Stimulated activated CD4-positive, alpha-beta T cell treated with anti-CD3 and anti-CD28 coated beads, Interleukin-4, amount 100 ng/mL, for 24 hours (primary cell): ENCODE measurements at places on chromosomes 6 and 20.
A peak's percentile ranks its signal among the peaks of the same experiment; 100 is the strongest.

DNA sequence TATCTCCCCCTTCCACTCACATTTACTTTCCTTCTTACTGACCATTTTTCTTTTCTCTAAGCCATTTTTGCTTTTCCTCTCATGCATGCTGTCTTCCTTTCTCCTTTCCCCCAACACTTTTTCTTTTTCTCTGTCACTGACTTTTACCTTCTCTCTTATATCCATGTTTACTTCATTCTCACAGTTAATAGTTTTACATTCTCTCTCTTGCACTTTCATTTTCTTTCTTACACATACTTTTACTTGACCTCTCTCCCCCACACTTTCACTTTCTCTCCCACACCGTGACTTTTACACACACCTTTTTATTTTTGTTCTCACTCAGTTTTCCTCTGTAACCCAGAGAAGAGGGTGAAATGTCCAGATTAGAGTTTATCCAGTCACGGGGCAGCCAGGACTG, 636.3 kb downstream of the PTPRT start:
- no peak for DNase-seq

- no peak for DNase-seq
These were observed 441.4 kb upstream of the SULF2 start for GRCh38 chr20:48226642-48227041.

- no peak for DNase-seq
These were observed 12.8 kb upstream of the PLN start for GRCh38 chr6:118535176-118535844.

DNA sequence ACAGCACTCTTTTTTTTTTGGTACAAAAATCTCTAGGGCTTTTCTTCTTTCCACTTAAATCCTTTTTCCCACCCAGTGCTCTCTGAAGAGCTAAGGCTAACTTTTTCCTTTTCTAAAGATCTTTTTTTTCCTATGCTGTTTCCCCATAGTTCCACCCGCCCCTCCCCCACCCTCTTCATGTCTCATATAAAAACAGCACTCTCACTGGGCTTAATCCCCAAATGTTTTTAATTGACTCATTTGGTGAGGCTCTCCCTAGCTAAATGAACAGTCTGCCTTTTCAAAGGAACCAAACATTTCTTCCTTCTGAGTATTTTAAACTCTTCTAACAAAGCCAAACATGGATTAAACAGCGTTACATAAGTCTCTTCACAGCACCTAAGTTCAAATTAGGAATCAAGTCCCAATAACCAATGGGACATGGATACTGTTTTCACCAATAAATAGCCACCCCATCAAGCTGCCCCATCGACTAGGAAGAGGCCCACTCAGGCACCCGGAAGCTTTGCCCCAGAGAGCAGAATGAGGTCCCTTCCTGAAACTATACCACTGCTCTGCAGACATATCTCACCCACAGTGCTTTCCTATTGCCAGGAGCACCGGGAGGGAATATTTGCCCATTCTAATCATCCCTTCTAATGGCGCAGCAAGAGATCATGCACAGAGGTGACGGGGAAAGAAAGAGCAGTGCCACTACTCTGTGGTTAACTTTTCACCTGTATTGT, 63.7 kb downstream of the ATXN1 start:
- no peak for DNase-seq

DNA sequence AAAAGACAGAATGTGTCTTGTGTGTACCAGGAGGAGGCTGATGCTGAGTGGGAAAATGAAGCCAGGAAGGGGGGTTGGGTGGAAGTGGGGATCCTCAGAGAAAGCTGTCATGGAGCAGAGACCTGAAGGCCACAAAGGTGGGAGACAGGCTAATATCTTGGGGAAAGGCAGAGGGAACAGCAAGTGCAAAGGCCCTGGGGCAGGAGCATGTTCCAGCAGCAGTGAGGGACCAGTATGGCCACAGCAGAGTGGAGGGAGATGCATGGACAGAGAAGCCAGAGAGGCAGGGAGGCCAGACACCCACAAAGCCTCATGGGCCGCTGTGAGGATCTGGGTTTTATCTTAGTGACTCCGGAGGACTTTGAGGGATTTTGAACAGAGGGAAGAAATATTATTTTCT, 254.2 kb upstream of the SULF2 start:
- DNase-seq, result no peak

- no peak for DNase-seq
These were observed 2.5 kb downstream of the AKIRIN2 start for GRCh38 chr6:87699576-87699975.

GRCh38 chr6:10633216-10633615, 61.2 kb downstream of the C6orf52 start:
- no peak for DNase-seq

GRCh38 chr6:108672641-108673040, 111.9 kb downstream of the FOXO3 start:
- DNase-seq, result no peak

- no peak for DNase-seq
These were observed 1.1 kb upstream of the ZBTB24 start for GRCh38 chr6:109484122-109484521.

GRCh38 chr6:121857551-121857950, 422.1 kb downstream of the GJA1 start:
- DNase-seq, result no peak

DNA sequence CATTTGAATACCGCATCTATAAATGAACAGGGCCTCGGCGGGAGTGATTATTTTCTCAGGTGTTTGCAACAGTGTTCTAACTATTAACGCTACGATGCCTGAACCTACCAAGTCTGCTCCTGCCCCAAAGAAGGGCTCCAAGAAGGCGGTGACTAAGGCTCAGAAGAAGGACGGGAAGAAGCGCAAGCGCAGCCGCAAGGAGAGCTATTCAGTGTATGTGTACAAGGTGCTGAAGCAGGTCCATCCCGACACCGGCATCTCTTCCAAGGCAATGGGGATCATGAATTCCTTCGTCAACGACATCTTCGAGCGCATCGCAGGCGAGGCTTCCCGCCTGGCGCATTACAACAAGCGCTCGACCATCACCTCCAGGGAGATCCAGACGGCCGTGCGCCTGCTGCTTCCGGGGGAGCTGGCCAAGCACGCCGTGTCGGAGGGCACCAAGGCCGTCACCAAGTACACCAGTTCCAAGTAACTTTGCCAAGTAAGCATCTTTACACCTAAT, 70.9 kb downstream of the HFE start:
- peak; percentile 85 for DNase-seq

DNA sequence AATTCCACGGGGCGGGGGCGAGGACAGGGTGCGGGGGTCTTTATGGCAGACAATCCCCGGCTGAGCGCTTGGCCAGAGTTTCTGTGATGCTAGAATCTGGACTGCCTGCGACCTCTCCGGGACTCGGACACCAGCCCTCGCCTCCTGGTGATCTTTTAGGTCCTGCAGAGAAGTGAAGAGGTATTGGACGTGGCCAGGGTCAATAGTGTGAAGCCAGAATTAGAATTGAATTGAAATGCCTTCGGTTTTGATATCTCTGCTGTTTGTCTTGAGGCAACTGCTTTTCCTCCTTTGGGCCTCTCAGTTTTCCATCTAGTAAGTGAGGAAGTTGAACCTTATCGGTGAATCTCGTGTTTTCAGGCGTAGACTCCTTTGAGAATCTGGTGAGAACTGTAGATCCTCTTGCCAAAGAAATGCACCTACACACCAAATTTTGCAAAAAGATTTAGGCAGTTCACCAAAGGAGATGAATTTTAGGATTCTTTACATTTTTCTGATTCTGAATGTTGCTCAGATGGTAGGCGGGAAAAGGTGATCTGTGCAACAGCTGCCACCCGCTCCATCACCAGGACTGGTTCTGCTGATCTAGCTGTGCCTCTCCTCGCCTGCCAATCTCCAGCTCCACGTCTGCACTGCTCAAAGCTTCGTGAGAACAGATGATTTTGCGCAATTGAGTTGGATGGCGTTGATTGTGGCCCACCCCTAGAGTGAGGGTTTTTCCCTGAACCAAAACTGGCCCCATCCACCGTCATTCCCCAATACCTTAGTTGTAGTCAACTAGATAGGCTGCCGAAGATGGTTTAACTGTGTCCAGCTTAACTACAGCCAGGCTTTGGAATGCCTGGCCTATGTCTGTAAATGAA, 837 bp upstream of the OSER1 start:
- no peak for DNase-seq

- DNase-seq, result no peak
These were observed 38.7 kb downstream of the MOXD1 start for GRCh38 chr6:132362442-132363185.

DNA sequence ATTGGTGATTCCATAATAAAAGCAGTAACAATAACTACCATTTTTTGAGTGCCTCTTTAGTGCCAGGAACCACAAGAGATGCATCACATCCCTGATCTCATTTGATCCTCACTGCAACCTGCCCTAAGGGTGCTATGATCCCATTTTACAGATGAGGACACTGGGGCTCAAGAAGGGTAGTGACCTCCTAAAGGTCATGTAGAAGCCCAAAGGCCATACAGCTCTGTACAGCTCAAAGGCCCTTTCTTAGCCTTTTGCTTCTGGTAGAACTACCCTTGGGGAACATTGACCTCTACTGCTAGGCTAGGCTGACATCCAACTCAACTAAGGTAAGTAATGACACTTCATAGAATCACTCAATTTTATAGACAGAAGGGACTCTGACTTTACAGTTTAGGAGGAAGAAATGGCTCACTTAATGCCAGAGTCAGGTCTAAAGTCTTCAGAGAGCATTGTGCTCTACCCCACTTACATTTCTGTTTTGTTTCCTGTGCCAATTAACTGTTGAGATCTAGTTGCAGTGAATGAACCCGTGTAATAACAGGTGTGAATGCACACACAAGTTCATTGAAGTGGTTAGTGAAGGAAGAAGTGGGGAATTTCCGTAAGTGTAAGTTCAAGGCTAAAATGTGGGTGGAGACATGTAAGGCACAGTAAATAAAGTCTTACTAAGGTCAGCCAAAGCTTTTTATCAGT, 10.7 kb downstream of the SLC9A8 start:
- DNase-seq, result no peak

GRCh38 chr6:169970306-169970988, 219.0 kb downstream of the ERMARD start:
- no peak for DNase-seq

DNA sequence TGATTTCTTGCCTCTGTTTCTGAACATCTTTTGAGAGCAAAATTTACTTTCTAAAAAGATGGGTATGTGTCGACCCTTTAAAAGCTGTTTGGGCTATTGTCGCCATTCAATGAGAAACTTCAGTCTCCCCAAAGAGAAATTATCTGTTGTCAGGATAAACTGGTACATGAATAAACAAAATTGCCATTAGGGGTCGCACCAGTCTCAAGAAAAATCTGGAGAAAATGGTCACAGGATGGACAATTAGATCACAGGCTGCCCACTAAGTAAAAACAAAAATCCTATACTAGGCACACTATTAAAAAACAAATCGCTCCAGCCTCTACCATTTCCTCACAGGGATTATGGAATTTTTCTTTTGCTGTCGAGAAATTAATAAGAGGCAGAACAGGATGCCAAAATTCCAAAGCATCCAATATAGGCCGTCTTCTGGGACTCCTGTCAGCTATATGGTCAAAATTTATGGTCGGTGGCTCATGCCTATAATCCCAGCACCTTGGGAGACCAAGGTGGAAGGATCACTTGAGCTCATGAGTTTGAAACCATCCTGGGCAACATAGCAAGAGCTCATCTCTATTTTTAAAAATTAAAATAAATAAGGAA, 5.5 kb upstream of the HLA-E start:
- peak; percentile 62 for DNase-seq

DNA sequence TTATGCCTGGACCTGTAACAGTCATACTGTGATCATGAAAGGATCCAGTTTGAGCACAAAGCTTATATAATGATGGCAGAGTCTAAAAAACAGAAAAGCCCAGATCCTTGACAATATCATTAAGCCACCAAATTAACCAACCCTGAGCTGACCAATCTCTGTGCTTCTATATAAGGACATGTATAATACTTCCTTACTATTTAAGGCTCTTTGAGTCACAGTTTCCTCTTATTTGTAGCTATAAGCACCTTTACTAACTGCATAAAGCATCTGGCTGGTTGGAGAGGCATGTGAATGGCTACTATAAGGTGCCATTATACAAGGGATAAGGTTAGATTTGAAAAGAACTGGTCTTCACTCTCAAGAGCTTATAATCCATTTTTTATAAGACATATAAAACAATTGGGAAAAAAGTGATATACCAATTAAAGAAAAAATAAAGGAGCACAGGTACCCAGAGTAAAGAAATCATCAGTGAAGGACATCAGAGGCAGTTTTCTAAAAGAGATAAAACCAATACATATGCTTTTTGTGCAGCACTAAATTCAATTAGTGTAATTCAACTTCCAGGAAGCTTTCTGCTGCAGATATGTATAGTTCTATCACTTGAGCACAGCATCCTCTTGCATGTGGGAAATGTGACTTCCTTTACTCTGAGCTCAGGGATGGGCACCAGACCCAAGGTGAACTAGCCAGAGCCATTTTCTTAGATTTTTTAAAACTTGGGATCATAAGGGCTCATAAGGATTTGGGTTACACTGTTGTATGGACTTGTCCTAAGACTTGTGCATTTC, 121.0 kb downstream of the BTBD9 start:
- DNase-seq, result no peak

DNA sequence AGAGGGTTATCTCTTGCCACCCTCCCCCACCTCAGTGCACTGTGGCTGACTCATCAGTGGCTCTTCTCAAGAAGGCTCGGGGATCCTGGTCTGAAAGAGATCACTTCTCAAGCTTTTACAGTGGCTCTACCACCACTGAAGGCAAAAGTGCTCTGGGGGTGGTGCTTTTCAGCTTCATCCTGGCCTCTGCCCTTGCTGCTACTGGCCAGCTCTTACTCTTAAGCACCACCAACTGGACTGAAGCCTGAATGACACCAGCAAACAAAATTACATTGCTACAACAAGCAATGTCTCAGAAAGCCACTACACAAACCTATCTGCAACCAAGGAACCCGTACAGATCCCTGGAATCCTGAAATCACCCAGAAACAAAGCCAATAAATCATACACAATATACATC, 402.1 kb downstream of the EPHA7 start:
- DNase-seq, result no peak
